ENCODE measurements at places on chromosomes 16 and 17.

DNA sequence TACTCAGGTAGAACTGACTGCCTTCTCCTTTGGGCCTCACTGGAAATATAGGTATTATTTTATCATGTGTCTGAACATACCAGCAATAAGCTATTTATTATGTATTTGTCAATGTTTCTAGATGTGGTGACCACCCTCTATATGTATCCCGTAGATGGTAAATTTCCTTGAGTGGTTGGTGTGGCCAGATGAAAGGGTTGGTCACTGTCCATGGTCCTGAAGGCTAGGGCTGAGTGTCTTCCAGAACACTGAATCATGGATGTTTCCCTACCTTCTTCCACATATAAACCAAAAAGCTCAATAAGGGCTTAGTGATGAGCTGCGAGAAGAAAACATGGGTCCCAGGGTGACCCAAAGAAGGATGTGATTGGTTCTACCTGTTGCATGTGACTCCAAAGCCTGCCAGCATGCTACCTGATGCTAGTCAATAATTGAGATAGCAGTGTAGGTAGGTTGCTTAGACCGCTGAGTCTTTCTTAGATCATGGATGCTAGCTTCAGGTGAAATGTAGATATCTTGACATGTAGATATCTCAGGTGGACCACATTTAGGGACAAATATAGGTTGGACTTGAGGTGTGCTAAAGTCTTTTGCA, 150.3 kb downstream of the ASIC2 start:
- no peak for DNase-seq

GRCh38 chr16:69436896-69437295, 12.5 kb downstream of the CYB5B start:
- DNase-seq, result no peak

DNA sequence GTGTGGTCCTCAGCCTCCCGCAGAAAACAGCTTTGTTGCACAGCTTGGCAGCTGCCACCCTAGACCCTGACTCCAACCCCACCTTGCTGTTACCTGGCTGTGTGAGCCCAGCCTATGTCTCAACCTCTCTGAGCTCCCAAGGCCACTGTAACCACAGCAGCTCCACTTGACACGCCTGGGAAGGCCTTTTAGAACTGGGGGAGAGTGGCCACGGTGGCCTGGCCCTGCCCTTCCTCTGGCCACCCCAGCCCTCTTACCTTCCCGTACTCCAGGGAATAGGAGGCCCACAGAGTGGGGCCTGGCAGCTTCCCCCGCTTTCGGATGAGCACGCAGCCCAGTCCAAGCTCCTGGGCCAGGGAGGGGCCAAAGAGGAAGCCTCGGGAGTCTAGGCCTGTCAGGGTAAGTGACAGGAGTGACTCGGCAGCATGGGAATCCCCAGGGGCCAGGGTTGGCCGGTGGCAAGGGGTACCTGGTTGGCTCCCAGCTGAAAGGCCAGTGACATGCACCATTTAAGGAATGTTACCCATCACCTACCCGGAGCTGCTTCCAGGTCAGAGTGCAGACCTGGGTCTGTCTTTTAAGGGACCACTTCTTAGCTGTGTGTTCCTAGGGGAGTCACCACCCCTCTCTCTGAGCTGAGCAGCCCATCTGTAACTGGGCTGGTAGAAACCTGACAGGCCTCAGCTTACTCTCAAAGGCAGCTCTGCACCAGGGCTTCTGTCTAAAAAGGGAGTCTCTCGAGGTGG, 1.4 kb downstream of the APRT start:
- no peak for DNase-seq

DNA sequence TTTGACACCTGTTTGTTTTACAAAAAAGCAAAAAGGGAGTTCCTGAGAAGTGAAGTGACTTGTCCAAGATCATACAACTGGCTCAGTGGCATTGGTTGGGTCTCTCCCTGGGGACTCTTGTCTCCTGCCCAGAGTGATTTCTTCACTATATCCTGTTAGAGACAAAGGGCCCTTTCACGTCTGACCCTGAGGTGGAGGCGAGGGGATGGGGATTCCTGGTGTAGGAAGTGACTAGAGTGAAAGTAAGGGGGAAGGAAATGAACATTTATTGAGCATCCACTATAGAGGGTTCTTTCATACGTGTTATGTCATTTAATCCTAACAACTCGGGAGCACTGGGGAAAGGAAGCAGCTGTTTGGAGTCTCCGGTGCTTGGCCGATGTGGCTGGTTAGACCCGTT, 9.0 kb downstream of the ITGB3 start:
- no peak for DNase-seq

- no peak for DNase-seq
These were observed 44.8 kb downstream of the RNF157 start for GRCh38 chr17:76195281-76196096.
